ENCODE measurements at places on chromosomes 7 and 10. TPM values are rescaled to one million over a fixed set of nuclear protein-coding genes. Genes with fewer than 3 reads are reported as not detected.

The NAT16 gene
- not detected for total RNA-seq

The SLC13A4 gene
- not detected for total RNA-seq

- no peak for DNase-seq
Measured at GRCh38 chr10:16941870-16942269, 124.6 kb upstream of the RSU1 start.

The ARHGEF35 gene
- total RNA-seq: not detected

- DNase-seq: no peak
Measured at GRCh38 chr10:103429647-103430046, 22.5 kb downstream of the CALHM2 start.

- DNase-seq: no peak
Measured at GRCh38 chr10:118307859-118308258, 34.3 kb downstream of the FAM204A start.

The NPSR1 gene
- total RNA-seq: not detected

DNA sequence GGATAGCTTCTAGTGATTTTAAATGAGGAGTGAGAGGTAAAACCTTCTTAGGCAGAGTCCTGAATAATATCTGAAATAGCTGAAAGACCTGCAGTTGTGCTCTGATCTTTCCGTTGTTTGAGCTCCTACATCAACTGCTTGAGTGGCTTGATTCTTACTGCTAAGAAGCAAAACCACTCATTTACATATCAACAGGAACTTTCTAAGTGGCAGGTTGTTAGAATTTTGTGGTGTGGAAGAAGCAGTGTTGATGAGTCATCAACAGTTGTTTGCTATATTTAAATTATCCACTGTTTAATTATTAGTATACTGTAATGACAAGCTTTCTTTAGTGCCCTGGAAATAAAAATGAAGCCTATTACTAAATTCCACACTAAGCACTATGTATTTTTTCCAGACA, 689.5 kb downstream of the DNAJB9 start:
- DNase-seq: no peak

DNA sequence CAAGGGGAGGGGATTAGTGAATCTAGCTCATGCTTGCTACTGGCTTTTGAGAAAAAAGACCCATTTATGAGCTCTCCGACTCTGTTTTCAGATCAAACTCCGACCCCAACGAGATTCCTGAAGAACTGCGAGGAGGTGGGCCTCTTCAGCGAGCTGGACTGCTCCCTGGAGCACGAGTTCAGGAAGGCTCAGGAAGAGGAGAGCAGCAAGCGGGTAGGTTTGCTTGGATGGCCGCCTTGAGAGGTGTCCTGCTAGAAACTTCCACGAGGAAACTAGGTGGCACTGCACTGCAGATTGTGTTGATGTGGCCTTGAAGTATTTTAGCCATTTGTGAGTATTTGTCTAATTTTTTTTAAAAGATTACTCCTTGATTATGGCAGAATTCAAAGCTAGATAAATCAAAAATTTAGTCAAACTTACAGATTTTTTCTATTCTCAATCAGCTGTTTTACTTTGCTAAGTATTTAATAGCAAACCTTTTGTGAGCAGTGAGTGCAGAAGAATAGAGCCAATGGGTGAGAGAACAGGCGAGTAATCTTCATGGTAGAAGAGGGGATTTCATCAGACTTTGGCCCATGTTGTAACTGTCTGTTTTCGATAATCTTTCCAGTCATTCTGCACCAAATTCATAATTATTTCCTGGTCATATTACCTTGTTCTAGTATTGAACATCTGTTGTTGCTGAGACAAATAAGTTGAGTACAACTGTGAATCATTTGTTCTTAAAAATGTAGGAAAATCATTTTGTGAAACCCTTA, 95.4 kb downstream of the CREB5 start:
- no peak for DNase-seq

The ZNF736 gene
- 10.6 TPM for total RNA-seq

The ANKRD30A gene
- total RNA-seq: not detected

The SH2D4B gene
- total RNA-seq: not detected

DNA sequence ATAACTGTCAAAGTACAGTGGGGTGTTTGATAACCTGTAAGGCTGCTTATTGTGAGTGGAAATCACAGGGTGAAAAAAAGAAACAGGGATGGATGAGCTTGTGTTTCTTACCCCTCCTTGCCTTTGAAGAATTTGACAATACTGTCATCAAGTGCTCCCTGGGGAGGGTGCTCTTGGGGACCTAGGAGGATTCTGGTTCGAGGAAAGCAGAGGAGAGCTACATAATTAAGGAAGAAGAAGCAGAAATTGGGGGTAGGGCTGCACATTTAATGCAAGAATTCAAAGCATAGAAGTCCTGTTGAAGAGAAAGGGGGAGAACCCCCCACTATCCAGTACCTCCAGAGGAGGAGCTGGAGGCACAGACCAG, 208.1 kb upstream of the PHYHIPL start:
- DNase-seq: no peak

DNA sequence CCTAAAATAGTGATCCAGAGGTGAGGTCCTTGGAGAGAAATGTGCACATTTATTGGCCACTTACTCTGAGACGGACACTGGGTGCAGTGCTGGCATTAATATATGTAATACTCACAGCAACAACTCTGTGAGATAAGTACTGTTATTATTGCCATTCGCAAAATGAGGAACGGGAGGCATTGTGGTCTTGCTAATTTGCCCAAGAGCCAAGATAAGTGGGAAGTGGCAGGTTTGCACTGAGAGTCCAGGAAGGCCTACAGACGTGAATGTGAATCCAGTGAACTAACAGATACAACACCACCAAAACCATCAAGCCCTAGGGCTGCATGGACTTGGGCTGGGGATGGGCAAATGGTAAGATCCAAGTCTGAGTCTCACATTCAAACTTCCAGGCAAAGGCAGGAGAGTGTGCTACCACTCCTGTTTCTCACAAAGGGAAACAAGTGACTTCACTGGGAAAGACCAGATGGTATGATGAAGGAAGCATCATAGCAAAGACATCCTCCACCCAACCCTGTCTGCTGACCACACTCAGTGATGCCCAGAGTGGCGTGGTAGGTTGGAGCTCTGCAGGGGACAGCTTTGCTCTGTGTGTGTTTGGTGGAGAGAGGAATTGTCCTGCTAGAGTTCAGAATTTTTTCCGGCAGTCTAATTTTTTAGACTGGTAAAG, 19.2 kb downstream of the TMEM273 start:
- DNase-seq: peak; percentile 74

The GLI3 gene
- 1.7 TPM for total RNA-seq

DNA sequence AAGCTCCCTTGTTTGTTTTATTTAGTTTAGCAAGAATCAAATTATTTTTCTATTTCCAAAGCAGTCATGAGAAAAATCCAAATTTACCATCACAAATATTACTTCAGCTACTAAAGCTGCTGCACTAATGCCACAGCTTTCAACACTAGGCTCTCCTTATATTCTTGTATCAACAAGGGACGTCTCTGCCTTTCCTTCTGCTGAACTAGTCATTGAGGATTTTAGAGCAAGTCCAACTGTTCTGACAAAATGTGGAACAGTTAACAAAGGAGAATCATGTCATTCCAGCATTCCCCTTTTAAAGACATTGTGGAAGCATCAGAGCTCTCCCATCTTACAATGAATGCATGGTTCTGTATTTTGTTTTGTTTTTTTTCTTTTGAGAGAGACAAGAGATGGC, 28.6 kb downstream of the FAM13C start:
- peak; percentile 16 for DNase-seq

DNA sequence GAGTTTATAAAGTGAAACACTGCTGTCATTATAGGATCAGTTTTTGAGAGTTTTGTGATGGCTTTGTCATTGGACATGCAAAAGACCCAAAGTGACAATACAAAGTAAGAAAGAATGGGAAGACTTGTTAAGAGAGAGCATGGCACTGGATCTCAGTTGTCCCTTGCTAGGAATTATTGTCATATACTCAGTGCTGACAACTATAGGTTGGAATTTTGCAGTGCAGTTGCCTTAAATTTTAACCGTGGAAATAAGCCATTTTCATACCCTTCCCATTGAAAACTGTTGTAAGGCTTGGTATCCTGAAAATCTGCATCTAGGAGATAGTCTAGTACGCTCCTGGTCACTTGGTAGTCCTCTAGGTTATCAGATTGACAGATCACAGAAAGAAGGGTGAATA, 1156.7 kb downstream of the GATA3 start:
- DNase-seq: peak; percentile 8

DNA sequence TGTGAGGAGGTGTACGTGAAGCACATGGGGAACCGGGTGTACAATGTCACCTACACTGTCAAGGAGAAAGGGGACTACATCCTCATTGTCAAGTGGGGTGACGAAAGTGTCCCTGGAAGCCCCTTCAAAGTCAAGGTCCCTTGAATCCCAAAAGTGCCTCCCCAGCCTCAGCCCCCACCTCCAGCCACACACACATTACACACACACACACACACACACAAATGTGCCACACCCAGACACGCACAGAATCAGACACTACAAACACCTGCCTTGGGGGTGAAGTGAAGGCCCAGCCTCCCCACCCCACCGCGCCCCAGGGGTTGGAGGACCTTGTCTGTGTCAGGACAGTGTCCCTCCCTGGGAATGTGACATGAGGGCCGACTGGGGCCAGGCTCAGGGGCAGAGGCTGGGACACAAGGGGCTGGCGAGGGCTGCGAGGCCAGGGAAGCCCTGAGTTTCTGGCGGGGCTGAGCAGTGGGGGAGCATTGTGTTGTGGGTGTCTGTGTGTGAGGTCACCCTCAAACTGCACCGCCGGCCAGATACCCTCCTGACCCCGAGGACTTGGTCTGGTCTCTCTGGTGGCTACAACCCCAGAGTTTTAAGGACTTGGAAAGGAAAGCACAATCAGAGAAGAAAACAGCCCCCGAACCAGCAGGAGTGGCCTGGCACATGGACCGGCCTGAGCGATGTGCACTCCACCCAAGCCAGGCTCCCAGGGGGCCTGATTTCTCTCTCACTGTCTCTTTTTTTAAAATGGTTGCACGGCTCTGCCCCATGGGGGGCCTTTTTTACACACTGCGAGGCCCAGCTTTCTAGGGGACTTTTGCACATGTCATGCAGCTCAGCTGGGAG, 4.0 kb upstream of the ATP6V1F start:
- no peak for DNase-seq

- DNase-seq: peak; percentile 38
Measured at GRCh38 chr10:17147884-17148489, 18.4 kb upstream of the CUBN start.

- DNase-seq: no peak
Measured at GRCh38 chr7:129041142-129042085, 13.5 kb downstream of the TNPO3 start.

DNA sequence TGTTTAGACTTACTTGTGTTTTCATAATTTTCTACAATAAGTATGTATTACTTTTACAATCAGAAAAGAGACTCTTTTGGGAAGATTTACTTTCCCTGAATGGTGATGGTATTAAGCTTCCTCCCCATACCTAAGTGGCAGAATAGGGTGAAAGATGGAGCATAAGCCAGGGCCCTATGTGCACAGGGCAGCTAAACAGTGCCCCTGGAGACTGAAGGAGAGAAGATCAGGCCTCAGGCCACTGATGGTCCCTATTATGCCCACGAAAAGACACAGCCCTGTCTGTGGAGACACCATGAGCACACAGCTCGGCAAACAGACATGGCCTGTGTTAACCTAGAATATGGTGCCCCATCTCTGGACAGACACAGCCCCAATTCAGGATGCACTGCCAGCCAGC, 139.4 kb downstream of the OAT start:
- no peak for DNase-seq

The GTF2IRD1 gene
- total RNA-seq: 5.0 TPM

The GCK gene
- total RNA-seq: 0.18 TPM

DNA sequence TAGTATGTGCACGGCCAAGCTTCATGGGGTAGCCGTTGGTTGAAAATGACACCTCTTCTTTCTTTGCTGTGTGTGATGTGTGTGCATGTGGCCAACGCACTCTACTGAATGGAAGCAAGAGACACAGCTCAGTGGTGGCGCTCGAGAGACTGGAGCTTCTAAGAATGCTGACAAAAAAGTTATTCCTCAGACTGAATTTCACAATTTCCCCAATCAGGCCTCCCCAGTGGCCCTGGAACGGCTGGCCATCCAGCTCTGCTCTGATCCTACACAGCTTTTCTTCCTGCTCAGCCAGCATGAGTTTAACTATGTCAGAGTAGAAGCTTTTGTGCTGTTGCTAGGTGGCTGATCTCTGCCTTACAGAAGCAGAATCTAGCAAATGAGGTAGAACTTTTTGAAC, 186.7 kb upstream of the PLXDC2 start:
- peak; percentile 67 for DNase-seq

DNA sequence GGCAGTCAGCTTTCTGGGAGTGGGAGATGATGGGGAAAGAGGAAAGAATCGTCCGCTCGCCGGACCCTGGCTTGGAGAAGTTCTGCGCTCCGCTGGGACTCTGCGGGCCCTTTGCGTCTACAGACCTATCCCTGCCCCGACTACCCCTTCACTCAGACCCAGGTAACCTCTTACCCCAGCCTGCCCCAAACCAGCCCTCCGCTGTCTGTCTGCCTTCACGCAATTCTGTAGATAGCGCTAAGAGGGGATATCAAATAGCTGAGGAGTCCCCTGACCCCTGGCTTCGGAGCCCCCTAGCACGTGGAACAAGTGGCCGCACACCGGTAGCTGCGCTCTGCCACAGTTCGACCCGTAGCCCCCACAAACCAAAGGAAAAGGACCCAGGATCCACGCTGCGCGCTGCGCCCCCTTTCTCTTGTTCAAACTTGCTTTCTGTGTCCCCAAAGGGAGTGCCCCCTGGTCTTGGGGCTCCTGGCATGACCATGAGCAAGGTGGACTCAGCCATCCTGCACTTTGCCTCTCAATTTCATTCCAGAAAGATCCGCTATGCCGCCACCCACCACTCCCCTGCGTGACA, 7.0 kb downstream of the HOXA4 start:
- DNase-seq: no peak

The CDNF gene
- 0.83 TPM for total RNA-seq

DNA sequence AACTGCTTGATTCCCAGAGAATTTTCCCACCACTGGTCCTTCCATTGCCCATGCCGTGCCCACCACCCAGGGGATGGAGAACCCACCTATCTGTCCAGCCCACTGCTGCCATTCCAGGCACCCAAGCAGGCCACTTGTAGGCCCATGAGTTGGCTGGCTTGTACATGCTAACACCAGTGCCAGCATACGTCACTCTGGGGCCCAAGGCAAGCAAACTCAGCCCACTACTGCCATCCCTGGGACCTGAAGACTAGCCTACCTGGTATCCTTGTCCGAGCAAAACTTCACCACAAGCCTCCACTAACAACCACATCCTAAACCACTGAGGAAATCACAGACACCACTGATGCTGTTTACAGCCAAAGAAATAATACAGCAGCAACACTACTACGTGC, 44.7 kb upstream of the CDK6 start:
- DNase-seq: no peak

DNA sequence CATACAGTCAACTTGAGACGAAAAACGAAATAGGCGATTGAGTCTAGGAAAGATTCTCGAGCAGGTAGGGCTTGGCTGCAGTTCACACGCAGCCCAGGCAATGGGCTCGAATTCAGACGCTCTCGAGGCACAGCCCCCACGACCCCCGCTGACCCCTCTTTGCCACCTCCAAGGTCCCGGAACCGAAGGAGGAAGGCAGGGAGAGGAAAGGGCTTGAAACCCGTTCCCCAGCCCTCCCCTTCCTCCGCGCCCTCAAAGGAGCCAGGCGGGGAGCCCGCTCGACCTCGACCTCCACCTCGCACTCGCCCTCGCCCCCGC, 441 bp downstream of the CCDC186 start:
- no peak for DNase-seq
